Stimulated activated CD8-positive, alpha-beta memory T cell treated with anti-CD3 and anti-CD28 coated beads, Interleukin-4, amount 100 ng/mL, for 1 hour (primary cell): ENCODE measurements at places on chromosomes 2 and 18.

DNA sequence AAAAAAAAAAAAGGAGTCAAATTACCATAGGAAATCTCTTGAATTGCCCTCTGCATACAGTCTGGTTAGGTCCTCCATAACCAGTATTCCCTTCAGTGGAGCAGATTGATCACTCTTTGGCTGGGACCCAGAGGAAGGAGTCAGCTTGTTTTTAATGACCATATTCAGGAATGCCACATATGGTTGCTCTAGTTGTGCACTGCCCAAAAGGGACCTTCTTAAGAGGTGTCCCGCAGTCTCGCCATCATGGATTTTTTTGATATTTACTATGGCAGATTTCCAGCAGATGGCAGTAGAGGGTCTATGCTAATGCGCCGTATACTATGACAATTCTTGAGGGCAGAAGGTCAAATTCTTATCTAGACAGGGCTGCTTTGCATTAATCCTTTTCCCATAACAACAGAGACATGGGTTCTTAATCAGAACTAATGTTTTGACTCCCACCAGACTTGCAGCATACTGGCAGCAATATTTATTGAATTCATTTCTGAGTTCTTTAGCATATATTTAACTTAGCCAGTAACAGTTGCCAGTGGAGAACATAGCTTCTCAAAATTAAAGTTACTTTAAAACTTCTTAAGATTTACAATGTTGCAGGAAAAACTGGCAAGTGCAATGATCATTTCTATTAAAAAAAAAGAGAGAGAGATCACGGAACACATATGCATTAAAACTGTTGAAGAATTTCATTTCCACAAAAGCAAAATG is 31.8 kb upstream of the INPP4A start:
- peak; percentile 22 for DNase-seq

GRCh38 chr2:224127871-224128501 is 88.9 kb upstream of the SERPINE2 start:
- DNase-seq: no peak

- no peak for DNase-seq
These were observed 1.1 kb downstream of the DNAJC27 start for GRCh38 chr2:24970483-24971285.

DNA sequence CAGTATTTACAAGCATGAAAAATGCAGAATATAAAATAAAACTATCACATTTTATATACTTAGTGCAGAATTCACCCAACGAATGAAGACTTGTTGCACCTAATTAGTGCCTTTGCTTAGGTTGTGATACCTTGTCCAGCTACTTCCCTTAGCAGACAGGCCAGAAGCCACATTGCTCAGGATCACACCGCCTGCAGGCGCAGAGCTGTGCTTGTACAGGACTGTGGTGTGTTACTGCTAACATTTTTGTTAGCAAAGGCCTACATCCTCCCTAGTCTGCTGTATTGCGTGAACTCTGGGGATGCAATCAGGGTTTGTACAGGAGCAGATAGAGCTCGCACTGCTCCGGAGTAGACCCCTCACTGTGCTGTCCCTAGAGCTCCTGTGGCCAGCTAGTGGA is 336.9 kb downstream of the CBLN2 start:
- DNase-seq: no peak

DNA sequence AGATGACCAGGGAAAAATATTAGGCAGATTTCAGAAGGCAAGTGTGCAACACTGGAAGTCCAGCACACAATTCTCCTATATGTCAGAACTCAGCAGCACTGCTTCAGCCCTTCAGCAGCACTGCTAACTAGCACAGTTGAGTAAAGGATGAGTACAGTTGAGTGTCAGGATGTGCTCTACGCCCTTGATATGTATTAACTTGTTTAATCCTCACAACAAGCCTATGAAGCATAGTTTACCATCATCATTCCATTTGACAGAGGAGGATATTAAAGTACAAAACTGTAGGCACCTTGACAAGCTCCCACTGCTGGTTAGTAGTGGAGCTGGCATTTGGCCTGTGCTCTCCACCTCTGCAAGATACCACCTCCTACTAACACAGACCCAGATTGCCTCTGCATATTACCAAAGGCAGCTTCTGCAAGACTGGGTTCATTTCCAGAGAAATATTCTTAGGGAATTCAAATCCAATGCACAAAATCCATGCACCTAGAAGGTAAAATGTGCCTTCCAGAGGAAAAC is 230.8 kb downstream of the ANAPC1 start:
- no peak for DNase-seq

- no peak for DNase-seq
These were observed 4.5 kb downstream of the RTN4 start for GRCh38 chr2:55045780-55046179.

- DNase-seq: no peak
These were observed 97.2 kb downstream of the MYO5B start for GRCh38 chr18:50097702-50098101.

- no peak for DNase-seq
These were observed 623.3 kb upstream of the LRRTM4 start for GRCh38 chr2:78145395-78145996.

DNA sequence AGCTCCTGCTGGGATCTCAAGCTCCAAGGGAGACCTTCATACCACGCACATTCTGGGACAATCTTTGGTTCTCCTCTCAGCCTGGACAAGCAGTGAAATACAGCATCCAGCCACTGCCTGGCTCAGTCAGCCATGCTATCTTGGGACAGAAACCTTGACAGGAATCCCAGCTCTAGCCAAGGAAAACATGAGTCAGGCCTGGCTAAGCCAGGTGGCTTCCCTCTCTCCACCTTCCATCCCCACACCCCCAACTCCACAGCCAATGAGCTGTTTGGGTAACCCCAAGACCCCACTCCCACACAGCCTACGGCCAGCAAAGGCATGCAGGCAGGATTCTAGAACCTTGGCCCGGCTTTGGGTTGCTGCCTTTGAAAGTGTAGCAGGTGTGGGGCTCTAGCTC is 64.9 kb downstream of the MCFD2 start:
- no peak for DNase-seq

GRCh38 chr2:46917628-46918027 is 2.0 kb upstream of the MCFD2 start:
- DNase-seq: no peak

GRCh38 chr2:117980783-117981676 is 32.8 kb downstream of the CCDC93 start:
- no peak for DNase-seq

GRCh38 chr2:237540823-237541222 is 25.6 kb upstream of the PRLH start:
- no peak for DNase-seq

DNA sequence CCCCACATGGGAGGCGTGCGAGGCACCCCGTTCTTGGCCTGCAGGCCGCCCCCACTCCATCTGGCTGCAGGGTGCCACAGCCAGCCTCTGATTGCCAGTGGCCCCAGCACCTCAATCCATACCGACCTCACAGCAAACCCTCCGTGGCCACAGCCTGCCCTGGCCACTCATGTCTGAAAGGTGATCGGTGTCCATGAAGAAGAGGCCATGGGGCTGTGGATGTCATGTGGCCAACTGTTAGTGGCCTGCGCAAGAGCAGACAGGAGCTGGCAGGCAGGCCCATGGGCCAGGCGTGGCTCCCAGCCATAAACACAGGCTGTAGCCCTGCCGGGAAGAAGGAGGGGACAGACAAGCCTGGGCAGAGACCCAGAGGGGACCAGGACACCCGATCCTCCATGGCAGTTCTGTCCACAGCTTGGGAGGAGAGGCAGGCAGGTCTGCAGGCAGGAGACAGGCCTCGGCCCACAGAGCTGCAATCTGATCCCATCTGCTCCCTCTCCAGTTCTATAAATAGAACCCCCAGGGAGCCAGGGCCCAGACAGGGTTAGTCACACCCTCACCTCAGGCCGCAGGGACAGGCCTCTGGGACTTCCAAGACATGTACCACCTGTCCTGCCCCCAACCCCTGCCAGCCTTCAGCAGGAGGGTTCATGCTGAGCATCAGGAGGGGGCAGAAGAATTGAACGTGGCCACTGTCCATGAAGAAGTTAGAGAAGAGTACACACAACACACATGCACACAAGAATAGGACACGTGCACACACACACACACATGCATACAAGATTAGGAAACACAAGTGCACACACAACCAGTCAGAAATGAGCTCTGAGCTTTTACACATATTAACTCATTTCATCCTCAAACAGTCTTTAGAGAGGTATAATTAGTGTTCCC is 16.9 kb downstream of the STEAP3 start:
- DNase-seq: no peak

- no peak for DNase-seq
These were observed 426.0 kb downstream of the CDH2 start for GRCh38 chr18:27750923-27751322.

- peak; percentile 45 for DNase-seq
These were observed 92.6 kb downstream of the CMPK2 start for GRCh38 chr2:6773007-6773693.

DNA sequence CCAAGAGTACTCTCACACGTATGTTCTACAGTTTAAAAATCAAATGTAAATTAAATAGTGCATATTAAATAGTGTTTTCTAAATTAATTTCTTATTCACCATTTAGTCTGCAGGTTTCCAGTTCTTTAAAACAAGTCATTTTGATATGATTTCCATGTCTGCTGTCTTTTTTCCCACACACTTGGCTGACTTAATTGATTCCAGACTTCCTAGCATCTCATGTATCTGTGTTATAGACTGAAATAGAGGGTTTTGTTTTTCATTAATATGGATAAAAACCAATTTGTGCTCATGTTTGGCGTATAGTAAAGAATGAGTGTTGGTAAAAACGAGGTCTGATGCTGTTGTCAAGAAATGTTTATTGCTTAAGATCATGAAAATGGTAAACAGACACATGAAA is 104.3 kb downstream of the SRBD1 start:
- no peak for DNase-seq

DNA sequence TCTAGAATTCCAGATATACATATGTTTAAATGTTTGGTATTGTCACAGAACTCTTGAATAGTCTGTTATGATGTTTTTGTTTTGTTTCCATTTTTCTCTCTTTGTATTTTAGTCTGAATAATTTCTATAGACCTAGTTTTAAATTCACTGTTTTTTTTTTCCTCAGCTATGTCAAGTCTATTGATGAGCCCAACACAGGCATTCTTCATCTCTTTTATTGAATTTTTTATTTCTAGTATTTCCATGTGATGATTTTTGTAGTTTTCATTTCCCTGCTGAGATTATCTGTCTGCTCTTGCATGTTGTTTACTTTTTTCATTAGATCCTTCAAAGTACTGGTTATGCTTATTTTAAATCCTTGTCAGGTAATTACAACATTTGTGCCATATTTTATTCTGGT is 254.7 kb downstream of the C1D start:
- DNase-seq: no peak

DNA sequence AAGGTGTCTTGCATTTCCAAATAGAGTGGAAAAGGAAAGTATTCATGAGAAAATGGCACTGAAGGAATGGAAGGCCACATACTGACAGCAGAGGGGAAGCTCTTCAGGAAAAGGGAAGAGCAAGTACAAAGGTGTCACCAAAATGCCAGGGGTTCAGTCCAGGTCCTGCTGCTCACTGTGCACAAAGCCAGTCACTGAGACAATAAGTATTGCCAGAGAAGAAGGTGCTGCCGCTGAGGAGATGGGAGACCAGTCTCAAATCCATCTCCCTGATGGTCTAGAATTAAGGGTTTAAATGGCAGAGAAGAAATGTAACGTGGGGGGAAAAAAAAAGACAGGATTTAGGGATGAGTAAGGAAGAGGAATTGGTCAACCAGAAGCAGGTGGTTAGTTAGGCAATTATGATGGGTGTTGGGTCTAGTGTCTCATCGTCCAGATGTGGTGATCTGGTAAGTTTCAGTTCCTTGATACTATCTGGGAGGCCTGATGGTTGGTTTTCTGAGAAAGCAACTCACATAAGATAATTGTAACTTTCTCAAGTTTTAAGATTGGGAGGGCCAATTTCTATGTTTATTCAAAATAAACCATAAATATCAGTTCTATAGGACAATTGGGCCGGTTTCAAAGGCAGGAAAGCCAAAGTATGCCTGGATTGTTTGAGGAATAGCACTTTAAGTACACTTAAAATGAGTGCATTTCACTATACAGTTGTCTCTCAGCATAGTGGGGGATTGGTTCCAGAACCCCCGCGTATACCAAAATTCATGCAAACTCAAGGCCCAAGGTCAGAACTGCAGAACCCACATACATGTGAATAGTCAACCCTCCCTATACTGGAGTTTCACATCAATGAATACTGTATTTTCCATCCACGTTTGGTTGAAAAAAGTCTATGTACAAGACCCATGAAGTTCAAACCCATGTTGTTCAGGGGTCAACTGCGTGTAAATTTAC is 109.1 kb upstream of the DNAJC10 start:
- no peak for DNase-seq

GRCh38 chr2:207264310-207264709 is 98.6 kb upstream of the KLF7 start:
- no peak for DNase-seq

DNA sequence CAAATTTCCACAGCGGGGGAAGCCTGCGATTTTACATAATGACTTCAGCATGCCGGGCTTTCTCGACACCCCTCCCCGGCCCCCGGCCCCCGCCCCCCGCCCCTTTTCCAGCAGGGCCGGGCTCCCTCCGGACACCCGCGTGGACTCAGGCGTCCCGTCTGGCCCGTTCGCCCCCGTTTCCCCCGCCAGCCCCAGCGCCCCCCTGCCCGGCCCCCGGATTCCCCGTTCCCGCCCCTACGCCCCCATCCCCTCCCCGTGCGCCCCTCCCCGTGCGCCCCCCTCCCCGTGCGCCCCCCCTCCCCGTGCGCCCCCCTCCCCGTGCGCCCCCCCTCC is 456 bp upstream of the NFATC1 start:
- DNase-seq: no peak

DNA sequence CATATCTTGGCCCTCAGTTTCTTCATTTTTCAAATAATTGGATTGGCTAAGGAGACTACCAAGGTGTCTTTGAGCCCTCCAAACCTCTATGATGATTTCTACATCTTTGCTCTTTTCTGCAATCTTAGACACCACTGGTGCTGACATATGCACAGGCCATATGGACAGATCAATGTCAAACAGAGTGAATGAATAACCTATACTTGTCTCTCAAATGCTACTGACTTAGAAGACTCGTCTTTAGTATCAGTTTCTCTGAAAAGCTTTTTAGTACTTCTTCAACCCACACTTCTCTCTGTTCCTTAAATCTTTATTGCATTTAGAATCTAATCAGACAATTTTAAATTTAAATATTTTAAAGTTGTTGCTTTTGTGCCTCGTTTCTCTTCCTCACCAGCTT is 258.2 kb downstream of the LTBP1 start:
- no peak for DNase-seq

- DNase-seq: no peak
These were observed 91.0 kb downstream of the SPTBN1 start for GRCh38 chr2:54546923-54547720.

- DNase-seq: no peak
These were observed 19.5 kb downstream of the EMX1 start for GRCh38 chr2:72936660-72937355.

DNA sequence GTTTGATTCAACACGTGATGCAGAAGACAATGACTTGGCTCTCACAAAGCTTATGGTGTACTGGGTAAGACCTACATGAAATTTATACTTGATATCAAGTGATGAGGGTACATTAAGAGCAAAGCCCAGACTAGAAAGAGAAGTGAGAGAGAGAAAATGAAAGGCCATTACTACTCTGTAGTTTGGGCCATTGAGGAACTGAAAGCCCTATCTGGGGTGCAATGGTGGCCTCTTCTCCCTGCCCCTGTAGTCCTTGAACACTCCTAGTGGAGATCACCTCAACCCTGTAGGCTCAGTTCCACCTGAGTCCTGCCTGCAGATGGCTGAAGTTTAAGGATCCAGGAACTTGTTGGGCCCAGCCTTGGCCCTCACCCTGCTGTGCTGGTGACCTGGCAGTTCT is 569.8 kb upstream of the MEX3C start:
- no peak for DNase-seq
